NCI-H748 treated with DMSO at 0.1 percent for 48 hours (cell line): ENCODE measurements at places on chromosomes 2 and 18.

DNA sequence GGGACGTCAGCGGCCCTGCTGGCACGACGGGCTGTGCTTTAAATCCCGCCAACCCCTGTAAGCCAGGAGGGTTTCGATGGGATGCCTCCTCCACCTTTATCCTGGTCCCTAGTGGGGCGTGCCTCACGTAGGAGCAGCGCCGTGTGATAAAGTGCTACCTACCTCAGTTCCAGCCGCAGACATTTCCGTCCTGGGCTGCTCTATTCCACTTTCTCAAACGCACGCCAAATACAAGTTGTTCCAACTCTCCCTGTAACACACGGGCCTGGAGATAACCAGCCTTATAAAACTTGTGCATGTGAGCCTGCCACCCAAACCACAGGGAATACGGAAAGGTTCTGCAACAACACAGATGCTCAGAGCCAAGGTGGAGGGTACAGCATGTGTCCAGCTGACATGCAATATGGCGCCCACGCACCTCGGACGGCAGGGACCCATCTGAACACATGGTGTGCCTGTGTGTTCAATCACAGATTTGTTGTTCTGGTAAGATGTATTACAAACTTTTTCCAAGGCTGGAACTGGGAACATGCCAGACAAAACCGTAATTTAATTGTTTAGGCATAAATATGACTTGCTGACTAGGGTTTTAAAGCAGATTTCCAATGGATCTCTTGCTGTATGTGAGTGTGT is 47.7 kb downstream of the ZNF516 start:
- DNase-seq, result no peak

DNA sequence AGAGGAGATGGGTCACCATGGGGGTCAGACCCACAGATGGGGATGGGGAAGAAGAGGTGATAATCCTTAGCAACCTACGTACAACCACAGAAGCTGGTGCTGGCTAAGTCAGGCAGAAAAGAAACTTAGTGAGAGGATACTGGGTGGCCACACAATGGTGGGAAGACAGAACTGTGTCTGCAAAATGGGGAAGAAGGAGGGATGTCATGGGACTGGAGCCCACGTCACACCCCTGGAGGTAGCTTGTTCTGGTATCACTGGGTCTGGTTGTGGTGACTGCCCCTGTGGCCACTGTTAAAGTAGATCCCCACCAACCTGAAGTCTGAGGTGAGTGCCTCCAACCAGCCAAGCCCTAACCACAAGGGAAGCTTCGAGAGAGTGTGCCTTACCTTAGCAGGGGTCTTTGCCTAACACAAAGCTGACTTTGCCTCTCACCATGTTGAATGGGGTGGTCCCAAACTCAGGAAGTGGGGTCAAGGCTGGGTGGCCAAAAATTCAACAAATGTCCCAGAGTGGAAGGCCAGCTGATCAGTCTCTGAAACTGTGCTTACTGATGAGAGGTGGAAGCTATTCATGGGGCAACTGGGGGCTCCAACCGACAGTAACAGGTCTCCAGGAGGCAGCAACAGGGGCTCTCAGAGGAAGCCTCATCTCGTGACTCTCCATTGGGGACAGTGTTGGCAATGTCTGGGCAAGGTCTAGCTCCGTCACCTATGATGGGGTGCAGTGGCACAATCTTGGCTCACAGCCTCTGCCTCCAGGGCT is 64.8 kb upstream of the SLC1A4 start:
- DNase-seq, result no peak

DNA sequence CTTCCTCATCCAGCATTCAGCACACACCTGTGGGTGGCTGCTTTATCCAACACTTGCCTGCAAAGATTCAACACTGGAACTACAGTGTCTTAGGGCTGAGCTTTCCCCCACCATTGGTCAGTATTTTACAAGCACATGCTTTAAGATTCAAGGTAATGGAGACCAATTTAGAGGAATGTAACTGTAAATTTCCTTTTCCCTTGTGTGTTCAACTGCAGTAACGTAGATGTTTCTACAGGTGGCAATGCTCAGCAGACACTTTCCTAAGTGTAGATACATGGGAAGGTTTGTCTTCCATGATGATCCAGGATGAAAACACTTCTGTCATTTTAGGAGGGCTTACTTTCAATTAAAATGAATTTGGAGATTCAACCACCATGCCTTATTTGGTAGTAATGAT is 143.6 kb upstream of the PXDN start:
- DNase-seq, result no peak

- no peak for DNase-seq
These were observed 15.4 kb upstream of the FAM124B start for GRCh38 chr2:224417361-224417729.

GRCh38 chr2:217555081-217555876 is 447.5 kb downstream of the TNS1 start:
- DNase-seq, result no peak

- no peak for DNase-seq
These were observed 13.6 kb downstream of the METAP1D start for GRCh38 chr2:172013396-172013795.

DNA sequence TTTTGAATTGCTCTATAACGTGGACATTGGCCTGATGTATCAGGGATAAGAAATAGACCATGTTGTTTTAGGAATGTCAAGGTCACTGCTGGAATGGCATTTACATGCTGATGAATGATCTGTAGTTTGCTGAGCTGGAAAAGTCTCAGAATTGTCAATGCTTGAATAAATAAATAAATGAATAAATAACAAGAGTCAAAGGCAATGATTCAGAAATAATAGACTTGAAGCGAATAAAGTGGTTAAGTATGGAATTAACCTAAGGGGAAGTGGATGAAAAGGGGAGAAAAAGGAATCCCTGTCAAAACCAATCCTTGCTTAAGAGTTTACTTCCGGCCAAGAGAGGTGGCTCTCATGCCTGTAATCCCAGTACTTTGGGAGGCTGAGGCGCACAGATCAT is 1620.0 kb downstream of the SUCLG1 start:
- DNase-seq, result no peak

GRCh38 chr18:11671156-11671555 is 17.9 kb upstream of the GNAL start:
- no peak for DNase-seq

DNA sequence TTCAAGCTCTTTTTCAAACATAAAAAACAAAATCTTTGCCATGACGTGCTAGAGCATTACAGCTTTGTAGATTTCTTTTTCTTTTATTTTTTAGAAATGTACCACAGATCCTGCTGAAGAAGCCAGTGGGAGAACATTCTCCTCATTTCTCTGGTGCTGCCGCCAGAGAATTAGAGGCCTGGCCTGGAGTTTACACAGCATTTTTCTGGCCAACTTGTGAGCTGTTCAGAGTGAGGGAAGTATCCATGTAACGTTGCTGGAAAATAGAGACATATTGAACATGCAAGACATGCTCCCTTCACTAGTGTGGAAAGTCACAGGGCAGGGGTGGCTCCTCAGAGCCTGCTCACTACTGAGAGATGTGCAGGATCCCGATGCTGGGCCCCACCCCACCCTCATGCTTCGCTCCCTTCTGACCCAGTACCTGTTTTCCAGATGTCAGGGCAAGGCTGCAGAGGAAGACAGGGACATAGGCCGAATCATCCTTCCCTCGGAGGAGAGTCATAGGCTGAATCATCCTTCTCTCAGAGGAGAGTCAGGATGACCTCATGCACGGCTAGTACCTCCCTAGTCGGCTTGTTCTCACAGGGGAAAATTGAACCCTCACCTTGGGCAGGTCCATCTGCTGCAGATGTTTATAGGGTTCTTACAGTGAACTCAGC is 298.5 kb downstream of the INSIG2 start:
- no peak for DNase-seq

DNA sequence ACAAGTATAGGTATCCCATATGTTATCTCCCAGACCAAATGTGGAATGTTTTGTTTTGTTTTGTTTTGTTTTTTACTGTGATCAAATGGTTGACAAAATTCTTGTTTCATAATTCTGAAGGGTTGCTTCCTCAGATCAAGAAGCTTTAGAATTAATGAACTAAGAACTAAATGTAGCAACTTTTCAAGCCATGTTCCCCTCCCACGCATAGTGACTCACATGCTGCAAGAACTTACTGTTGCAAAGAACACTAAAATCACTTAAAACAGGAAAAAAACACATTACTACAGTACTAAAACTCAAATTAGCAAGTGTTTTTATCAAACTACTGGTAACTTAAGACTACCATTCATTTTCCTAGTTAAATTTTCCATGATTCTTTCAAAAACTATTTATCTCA is 30.6 kb downstream of the HNRNPLL start:
- no peak for DNase-seq

GRCh38 chr2:167183931-167184330 is 295.7 kb downstream of the XIRP2 start:
- DNase-seq, result no peak

GRCh38 chr2:224819075-224819474 is 102.9 kb upstream of the CCDC195 start:
- DNase-seq, result peak; percentile 19

DNA sequence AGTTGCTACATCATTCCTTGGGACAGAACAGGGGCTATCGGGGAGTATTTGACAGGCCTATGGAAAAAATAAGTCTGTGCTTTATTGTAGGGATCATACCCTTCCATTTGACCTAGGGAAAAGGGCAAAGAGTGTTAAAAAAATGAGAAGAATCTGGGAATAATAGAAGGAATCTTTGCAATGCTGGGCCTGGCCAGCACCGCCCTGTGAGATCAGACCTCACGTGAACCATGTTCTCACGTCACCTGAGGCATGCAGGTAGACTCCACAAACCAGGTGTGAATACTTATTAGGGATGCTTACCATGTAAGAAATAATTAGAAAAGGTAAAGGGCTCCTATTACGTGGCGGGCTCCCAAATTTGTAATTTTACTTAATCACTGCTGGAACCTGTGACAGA is 177.5 kb upstream of the GATA6 start:
- no peak for DNase-seq

- no peak for DNase-seq
These were observed 10.4 kb downstream of the HOXD8 start for GRCh38 chr2:176139661-176140512.

GRCh38 chr2:179936654-179937053 is 70.4 kb downstream of the CWC22 start:
- DNase-seq, result no peak

DNA sequence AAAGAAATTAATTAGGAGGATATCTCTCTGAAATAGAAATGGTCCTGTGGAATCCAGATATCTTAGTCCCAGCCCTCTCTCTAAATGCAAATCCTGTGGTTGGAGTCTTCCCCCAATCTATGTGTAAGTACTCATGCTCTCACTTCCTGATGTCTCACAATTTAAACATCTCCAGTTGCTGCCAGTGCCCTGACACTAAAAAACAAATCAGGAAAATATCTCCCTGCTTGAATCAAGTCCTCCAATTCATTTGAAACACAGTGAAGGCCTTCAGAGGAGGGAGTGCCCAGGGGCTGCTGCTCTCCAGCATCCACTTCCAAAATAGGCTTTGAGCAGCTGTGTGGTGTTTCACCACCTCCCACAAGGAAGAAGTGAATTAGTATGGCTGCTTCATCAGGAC is 413.8 kb downstream of the RAD51AP2 start:
- DNase-seq, result no peak

- no peak for DNase-seq
These were observed 69.5 kb upstream of the PSMD14 start for GRCh38 chr2:161238560-161239325.

DNA sequence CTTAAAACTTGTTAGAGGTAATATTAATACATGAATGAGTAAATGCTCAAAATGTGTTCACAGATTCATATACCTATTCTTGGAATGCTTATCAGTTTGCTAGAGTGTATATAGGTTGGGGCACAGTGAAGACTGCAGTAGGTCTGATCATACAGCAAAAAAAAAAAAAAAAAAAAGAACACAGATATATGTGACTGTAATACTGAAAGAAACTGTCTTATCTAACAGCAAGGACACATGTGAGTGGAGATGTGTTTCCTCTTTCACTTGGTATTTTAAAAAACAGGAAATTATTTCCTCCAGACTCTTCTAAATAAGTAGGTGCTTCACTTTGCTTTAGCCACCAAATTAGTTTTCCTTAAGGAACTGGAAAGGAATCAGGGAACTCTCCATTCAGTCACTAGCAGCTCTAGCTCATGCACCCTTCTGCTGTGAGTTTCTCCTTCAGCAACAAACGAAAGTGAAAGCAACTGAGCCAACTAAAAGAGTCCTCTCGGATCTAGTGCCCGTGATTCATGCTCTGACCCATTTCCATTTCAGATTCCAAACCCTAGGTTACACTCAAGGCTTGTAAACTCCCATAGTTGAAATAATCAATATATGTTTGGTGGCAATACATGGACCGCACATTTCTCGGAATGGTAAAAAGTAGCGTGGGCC is 98.5 kb downstream of the DSEL start:
- DNase-seq, result no peak

- no peak for DNase-seq
These were observed 92.0 kb downstream of the CDCA7 start for GRCh38 chr2:173446722-173447121.

- no peak for DNase-seq
These were observed 261.3 kb downstream of the TNS1 start for GRCh38 chr2:217741381-217741955.

GRCh38 chr2:218631837-218632236 is 24.1 kb downstream of the PLCD4 start:
- no peak for DNase-seq

GRCh38 chr2:214410918-214411554 is at the start of gene VWC2L:
TSS of gene VWC2L (plus strand) at chr2:214411054. CDS start at chr2:214414194, 3,140 bp downstream.
- DNase-seq, result peak; percentile 69

GRCh38 chr2:69353360-69353759 is 33.7 kb downstream of the GFPT1 start:
- no peak for DNase-seq

DNA sequence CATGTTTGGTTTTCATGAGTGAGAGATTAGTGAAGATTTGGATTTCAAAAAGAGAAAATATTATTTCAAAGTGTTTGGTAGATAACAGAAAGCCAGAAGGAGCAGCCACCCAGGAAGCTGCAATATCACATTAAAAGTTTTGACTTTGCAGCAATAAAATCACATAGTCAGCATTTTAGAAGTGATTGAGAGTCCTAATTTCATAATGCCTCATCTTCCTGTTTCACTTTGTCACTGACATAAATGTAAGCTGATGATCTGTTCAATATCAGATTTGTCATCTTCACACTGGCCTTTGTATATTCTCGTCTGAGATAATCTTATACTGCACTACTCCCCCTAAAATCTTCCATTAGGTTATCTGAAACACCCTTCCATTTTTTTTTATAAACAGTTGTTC is 690.5 kb downstream of the ADCYAP1 start:
- no peak for DNase-seq

- DNase-seq, result no peak
These were observed 43.6 kb downstream of the PKP4 start for GRCh38 chr2:158500333-158500732.

GRCh38 chr2:31228717-31229116 is 5.2 kb upstream of the EHD3 start:
- DNase-seq, result no peak

- DNase-seq, result no peak
These were observed 31.8 kb upstream of the SP140L start for GRCh38 chr2:230295192-230295591.

- DNase-seq, result no peak
These were observed 64.3 kb upstream of the PLA2R1 start for GRCh38 chr2:160126756-160127155.

- DNase-seq, result no peak
These were observed 386.9 kb downstream of the FIGN start for GRCh38 chr2:163348857-163349380.

GRCh38 chr2:180058993-180059392 is 51.9 kb upstream of the CWC22 start:
- no peak for DNase-seq

- DNase-seq, result no peak
These were observed 43.6 kb downstream of the INPP4A start for GRCh38 chr2:98488252-98488651.

GRCh38 chr2:109331896-109332848 is 203.2 kb downstream of the SH3RF3 start:
- DNase-seq, result no peak

- no peak for DNase-seq
These were observed 37.2 kb upstream of the DNMT3A start for GRCh38 chr2:25378731-25379490.
